Naive thymus-derived CD4-positive, alpha-beta T cell (primary cell): ENCODE measurements at places on chromosomes 6 and 20.

DNA sequence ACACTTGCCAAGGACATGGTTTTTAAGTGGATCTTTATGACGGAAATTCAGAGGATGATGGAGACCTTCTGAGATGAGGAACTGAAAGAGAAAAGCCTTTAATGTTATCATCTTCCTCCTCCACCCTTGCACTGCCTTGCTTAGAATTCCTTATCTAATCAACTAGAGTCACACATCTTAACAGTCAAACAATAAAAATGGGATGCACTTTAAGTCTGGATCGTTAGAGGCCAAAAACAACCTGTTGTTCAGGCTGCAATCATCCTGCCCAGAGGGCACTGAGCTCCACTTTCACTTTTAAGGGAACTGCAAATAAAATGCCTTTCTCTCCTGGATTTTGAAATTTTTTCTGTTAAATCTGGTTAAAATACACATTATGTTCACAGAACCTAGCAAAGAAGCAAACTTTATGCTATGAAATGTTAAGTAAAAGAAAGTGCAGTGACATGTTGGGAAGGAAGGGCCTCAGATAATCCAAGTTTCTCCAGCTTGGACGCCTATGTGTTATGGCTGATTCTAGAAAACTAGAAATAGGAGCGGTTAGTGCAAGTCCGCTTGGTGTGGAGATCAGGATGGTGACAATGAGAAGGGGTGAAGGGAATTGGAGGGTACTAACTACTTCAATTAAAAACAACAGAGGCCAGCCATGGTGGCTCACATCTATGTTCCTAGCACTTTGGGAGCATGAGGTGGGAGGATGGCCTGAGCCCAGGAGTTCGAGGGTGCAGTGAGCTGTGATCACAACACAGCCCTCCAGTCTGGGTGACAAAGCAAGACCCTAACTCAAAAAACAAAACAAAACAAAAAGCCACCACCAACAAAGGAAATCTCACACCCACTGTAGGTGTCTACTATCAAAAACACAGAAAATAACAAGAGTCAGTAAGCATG is 66.4 kb upstream of the KIF13A start:
- DNase-seq: no peak

DNA sequence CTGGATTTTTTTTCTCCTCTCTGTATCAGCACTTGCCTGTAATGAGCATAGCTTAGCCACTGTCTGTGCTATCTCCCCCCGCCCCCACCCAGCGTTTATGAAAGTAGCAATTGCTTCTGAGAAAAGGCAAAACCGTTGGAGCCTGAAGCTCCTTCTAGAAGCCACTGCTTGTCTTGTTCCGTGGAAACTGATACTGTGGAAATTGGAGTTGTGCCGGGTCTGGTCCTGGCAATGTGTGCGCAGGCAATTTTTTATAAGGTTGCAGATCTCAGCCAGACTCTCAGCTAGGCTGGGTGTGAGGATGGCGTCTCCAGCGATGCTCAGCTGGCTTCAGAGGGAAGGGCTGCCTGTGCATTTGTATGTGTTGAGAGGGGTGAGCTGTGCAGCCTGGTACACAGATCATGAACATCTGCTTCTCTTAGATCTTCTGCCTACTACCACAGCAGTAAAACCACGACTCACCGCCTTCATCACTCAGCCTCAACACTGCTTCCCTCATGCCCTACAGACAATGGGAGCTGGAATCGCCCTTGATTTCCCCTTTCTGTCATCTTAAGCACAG is 72.4 kb upstream of the GTSF1L start:
- no peak for DNase-seq

DNA sequence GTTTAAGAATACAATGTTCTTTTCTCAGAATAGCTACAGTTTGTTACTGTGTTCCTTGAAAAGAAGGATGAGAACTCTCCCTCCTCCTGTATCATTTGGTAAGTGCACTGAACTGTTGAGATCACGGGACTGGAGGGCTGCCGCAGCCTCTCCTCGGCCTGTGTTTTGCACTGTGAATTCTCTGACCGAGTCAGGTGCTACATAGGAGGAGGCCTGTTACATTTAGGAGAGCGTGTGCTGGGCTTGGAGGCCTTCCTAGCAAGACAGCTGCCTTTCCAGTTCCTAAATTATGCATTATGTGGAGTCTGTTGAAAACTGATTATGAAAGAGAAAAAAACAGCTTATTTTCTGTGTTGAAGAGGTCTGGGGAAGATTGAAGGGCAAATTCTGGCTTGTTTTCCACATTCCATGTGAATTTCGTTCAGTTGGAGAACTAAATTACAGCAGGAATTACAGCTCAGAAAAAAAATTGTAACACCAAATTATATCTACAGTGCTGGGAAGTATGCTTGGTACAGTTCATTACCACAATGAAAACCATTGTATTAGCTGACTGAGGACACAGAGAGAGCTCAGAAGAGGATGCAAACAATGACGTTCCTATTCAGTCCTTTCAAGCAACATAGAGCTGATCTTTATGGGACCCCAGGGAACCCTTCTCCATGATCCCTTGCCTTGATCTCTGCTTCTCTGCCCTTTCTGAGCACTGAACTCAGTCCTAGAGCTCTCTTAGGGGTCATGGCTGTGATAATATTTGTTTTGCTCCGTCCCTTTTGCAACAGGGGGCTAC is 2.8 kb downstream of the TMC2 start:
- no peak for DNase-seq

DNA sequence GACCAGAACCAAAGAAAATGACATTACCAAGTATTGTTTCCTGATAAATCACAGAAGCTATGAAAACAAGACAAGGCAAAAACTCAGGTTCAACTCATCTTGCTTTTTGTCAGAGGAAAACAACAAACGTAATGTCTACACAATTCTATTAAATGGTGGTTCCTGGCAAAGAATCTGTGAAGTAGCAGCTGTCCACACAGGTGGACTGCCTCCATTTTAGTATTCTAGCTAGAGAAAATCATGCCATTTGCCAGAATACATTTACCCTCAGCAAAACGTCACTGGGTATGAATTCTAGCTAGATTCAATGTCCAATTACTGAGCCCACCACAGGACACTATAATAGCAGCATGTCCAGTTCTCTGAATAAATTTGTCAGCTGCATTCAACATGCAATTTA is 125.4 kb downstream of the ADGRB3 start:
- DNase-seq: no peak

GRCh38 chr6:100465701-100466409 is 1.1 kb upstream of the SIM1 start:
- DNase-seq: no peak

- no peak for DNase-seq
Measured at GRCh38 chr6:46948699-46949098, 27.0 kb upstream of the ADGRF5 start.

- peak; percentile 55 for DNase-seq
Measured at GRCh38 chr6:135163440-135163738, 17.7 kb upstream of the MYB start.

DNA sequence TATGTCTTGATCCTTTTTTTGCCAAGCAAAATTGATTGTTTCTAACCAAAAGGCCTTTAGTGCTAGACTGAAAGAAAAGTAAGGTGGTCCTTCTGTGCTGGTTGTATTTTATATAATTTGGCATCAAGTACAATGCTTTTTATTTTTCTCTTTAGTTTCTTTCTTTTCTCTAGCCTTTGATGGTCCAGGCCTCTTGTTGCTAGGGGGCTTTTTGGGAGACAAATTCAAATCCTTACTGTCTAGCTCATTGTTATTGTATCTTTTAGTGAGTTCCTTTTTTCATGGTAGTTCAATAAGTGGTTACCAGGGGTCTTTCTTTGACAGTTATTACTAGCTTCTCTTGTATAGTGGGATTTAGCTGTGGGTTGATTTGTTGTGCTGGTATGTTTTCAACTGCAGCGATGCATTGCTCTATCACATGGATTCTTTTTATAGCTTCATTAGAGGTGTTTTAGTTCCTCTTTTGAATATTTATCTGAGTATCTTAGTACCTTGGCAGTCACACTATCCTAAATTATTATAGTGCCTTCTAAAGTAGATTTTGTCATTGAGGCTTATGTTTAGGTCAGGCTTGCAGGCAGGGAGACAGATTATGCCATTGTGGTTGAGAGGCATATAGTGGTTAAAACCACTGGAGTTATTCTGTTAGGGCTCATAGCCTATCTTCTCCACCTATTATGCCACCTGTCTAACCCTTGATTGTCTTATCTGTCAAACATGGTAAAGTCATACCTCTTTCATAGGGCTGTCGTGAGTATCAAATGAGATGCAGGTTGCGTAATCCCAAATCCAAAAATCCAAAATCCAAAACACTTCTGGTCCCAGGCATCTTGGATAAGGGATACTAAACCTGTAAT is 49.5 kb downstream of the KCNS1 start:
- DNase-seq: no peak

- no peak for DNase-seq
Measured at GRCh38 chr6:167701010-167701409, 125.7 kb upstream of the AFDN start.

GRCh38 chr6:139784222-139784769 is 409.8 kb upstream of the CITED2 start:
- DNase-seq: no peak

DNA sequence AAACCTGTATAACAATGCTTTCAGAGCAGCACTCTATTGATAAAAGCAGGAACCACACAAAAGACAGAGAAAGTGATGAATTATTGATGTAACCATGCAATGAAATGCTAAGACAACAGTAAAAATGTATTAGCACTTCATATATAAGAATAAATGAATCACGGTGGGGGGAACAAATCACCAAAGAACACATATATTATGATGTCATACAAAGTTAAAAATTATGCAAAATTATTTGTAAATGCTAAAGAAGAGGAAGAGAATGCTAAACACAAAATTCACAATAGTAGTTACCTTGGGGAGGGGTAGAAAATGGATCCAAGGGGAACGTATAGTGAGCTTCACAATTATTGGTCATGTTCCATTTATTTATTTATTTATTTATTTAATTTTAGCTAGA is 133.9 kb downstream of the KIF13A start:
- DNase-seq: no peak

DNA sequence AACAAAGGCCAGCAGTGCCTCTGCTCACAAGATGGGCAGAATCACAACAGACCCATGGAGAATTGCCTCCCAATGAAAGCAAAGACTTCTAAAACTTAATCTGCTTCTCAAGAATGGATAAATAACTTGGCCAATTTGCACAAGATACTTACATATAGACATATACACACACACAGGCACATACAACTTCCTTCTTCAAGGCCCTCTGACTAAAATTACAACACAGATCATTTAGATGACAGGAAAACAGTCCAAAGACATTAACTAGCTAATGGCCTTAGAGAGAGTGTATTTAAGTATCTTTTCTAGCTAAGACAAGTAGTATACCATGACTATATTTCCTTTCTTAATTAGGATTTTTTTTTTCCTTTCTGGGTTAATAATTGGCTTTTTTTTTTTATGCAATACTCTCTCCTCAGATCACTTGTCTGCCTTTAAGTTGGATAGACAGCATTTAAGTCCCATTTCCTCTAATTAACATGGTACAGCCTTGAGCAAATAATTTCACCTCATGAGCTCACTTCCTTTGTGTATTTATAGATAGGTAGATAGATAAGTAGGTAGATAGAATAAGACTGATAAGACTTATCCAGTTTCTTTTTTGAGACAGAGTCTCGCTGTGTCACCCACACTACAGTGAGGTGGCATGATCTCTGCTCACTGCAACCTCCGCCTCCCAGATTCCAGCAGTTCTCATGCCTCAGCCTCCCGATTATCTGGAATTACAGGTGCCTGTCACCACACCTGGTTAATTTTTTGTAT is 70.0 kb downstream of the NRSN1 start:
- no peak for DNase-seq

GRCh38 chr6:70838907-70839285 is 118.0 kb downstream of the B3GAT2 start:
- DNase-seq: no peak

DNA sequence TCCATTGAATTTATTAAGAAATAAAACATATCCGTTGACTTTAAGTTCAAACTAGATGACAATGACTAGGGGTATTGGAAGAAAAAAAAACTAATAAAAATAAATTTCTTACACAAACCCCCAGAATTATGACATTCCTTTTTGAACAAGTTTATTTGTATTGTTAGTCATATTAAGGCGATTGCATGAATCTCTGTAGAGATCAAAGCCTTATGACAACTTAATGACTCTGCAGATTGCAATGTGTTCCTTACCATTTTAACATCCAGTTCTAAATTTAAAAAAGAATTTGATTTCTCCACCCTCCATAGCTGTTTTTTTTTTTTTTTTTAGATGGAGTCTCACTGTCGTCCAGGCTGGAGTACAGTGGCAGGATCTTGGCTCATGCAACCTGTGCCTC is 189.8 kb upstream of the CEP162 start:
- DNase-seq: no peak

GRCh38 chr20:39607141-39607540 is 645.0 kb downstream of the DHX35 start:
- no peak for DNase-seq

GRCh38 chr20:62020935-62021701 is 44.6 kb downstream of the TAF4 start:
- no peak for DNase-seq

- no peak for DNase-seq
Measured at GRCh38 chr6:116229287-116229913, 24.5 kb downstream of the TSPYL4 start.

GRCh38 chr20:36132802-36133211 is 21.7 kb upstream of the EPB41L1 start:
- DNase-seq: no peak

DNA sequence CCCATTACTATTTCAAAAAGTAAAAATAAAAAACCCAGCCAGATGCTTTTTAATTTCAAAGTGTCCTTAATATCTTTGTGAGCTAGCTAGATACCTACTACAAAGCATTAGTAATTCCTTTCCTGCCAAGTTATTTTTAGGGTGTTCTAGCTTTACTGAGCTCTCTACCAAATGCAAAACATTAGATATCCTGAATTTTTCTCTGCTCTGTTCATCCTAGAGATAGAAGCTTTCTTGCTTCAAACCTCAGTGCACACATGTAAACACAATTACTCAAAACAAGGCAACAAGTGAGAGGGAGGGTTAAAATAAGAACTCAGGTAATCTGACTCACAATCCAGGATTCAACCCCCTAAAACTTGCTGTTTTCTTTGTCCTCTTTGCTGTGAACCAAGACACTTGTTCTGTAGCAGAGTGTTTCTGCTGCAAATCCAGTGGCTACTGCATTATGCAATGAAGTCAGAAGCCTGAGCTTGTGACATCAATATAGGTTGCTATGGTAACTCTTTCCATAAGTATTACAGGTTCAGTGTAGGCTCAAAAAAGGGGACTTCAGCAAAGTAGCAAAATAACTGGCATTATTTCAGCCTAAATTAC is 72.6 kb upstream of the STXBP5 start:
- no peak for DNase-seq

GRCh38 chr6:168934660-168935627 is 318.7 kb downstream of the THBS2 start:
- no peak for DNase-seq

- no peak for DNase-seq
Measured at GRCh38 chr6:130577178-130577919, 211.5 kb downstream of the TMEM200A start.

GRCh38 chr6:74060354-74060753 is 364.4 kb downstream of the CD109 start:
- no peak for DNase-seq

DNA sequence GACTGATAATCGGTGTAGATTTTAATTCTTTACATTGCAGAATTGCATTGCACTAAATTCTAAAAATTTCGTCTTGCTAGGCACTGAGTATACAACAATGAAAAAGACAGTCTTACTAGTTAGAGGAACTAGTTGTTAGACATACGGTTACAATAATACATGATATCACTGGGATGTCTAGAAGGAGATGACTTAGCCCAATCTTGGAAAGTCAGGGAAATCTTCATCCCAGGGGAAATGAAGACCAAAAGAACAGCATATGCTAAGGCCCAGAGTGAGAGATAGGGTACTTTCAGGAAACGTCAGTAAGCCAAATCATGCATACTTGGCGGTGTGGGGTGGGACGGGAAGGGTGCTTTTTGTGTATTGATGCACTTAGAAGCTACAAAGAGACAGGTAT is 901 bp downstream of the CEP57L1 start:
- no peak for DNase-seq
